ENCODE measurements at places on chromosomes 1 and 21. TPM values are rescaled to one million over a fixed set of nuclear protein-coding genes. Genes with fewer than 3 reads are reported as not detected.

IKBKE gene
- 1.6 TPM for total RNA-seq

TRIM45 gene
- total RNA-seq: 4.8 TPM

DCST2 gene
- total RNA-seq: 0.46 TPM

FMO3 gene
- total RNA-seq: 1.2 TPM

CRABP2 gene
- total RNA-seq: 8.8 TPM

TAS1R1 gene
- total RNA-seq: not detected

WDR64 gene
- not detected for total RNA-seq

SPATA45 gene
- total RNA-seq: 3.2 TPM

CFAP410 gene
- 10.4 TPM for total RNA-seq

LHX8 gene
- 26.8 TPM for total RNA-seq

FCRLB gene
- total RNA-seq: 1.4 TPM

DOCK7 gene
- total RNA-seq: 165 TPM

PTPN22 gene
- 0.92 TPM for total RNA-seq

RNU1-2 gene
- total RNA-seq: under 0.01 TPM

MYOM3 gene
- 0.23 TPM for total RNA-seq

DENND4B gene
- 24.9 TPM for total RNA-seq

AMY1A gene
- not detected for total RNA-seq

WLS gene
- 117 TPM for total RNA-seq

DYNLT4 gene
- total RNA-seq: not detected

CRB1 gene
- 39.7 TPM for total RNA-seq

PERM1 gene
- not detected for total RNA-seq

IFI44L gene
- total RNA-seq: 17.3 TPM
